ENCODE measurements at places on chromosomes 7 and 10.
A peak's percentile ranks its signal among the peaks of the same experiment; 100 is the strongest.

- no peak for DNase-seq
Observed at GRCh38 chr7:74023092-74023536, 4.9 kb upstream of the ELN start.

- peak; percentile 9 for DNase-seq
Observed at GRCh38 chr7:157224627-157225026, 85.9 kb downstream of the UBE3C start.

DNA sequence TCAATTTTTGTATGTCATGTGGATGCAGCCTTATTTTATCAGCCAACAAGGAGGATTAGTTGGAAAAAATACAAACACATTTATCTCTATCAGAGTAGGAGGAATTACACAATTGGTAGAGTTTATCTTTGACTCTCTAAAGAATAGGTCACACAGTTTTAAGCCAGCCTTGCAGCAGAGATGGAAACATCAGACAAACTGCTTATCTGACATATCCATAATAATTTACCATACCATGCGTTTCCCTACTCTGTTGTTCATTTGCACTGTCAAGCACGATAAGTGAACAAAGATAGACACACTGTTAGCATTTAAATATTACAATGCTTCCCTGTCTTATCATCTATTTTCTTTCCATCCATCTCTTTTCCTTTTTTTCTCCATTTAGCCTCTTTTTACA is 283.7 kb upstream of the SMIM30 start:
- DNase-seq: no peak

DNA sequence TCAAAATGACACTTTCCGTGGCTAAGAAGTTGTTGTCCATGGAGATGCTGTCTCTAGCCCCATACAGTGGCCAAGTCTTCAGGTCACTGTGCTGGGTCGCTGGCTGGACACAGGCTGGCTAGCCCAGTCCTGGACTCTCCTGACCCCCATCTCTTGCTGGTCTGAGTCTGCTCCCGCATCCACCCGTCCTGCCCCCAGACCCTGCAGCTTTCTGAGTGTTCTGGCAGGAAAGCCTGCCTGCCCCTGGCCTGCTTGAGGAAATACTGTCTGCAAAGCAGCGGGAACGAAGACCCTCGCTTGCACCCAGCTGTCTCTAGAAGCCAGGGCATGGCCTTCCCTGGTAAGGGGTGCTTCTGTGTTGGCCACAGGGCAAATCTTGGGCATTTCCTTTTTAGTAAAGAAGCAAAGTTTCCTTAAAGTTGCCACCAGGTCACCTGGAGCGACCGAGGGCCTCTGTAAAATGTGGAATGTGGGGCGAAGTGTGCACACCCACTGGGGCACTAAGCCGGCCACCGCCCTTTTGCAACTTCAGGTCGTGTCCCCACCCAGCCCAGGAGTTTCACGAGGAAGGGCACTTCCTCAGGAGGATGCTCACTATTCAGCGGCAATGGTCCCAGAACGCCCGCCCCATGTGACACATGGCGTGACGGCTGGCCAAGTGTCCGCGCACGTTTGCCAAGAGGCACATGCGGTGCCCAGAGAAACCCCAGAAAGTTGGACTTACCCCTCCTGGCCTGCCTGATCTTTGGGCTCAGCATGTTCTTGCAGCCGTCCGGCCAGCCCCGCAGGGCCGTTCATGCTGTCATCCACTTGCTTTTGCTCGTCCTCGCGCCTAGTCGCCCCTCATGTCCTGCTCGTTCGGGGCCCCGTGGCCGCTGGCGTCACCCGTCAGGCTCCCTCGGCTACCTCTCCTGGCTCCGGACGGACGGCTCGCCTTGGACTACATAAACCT is 558 bp downstream of the ARHGAP22 start:
- DNase-seq: no peak

DNA sequence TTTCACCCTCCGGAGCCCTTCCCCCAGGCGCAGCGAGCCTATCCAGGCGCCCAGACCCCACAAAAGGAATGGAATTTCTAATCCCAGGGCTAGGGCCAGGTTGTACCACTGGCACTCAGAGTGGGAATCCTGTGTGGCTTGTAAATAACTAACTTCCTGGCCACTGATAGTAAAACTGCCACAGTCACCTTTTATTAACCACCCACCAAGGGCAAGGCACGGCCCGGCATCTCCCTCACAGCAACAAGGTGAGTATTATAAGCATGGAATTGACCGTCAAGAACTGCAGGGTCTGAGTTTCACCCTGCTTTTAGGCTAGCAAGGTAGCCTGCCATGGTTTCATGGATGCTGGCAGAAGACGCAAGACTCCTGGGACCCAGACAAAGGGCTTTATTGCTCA is 51.1 kb downstream of the SPOCK2 start:
- DNase-seq: no peak

- DNase-seq: no peak
Observed at GRCh38 chr7:2497500-2498336, 21.5 kb upstream of the GRIFIN start.

GRCh38 chr7:48112401-48113165 is 23.5 kb downstream of the UPP1 start:
- DNase-seq: no peak

All from AML-193 (cell line).